Stimulated activated CD8-positive, alpha-beta memory T cell treated with anti-CD3 and anti-CD28 coated beads, Interleukin-12 subunit alpha, Interleukin-12 subunit beta, amount 100 ng/mL, for 4 hours (primary cell): ENCODE measurements at places on chromosomes 4 and X.

DNA sequence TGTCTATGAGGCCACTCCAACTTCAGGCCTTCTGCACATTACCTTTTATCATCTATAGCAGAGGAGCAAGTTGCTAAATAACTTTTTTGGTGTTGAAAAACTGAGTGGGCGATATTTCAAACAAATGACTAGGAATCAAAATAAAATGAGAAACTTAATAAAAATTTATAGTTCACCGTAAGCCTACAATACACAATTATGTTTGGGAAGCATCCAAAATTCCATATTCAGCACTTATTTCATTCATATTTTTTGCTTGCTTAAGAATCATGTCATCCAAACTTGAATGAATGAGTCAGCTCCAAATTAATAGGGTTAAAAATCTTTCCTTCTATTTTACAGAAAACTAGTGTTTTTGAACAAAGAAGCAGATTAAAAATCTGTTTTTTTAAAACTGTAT is 119.1 kb downstream of the SH3RF1 start:
- no peak for DNase-seq

DNA sequence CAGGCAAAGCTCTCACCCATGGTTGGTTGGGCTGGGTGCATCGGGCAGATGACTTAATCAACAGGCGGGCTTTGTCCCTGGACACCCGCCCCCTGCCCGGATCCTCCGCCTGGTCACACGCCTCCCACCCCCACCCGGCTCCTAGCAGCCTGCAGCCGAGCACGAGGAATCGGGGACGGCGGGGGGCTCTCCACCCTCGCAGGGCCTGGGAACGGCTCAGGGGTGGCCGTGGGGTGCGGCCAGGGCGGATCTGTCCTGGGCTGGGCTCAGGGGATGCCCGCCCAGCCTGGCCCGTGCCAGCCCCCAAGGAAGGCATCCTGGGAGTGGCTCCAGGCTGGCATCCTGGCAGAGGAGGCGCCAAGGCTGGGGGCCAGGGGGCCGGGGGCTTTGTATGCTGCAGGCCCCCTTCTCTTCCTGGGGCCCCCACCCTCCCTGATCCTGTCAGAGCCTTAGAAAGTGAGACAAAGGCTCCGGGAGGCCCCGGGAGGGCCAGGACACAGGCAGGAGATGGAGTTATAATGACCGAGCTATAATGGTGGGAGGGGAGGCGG is 32.5 kb upstream of the FGFR3 start:
- DNase-seq = no peak

DNA sequence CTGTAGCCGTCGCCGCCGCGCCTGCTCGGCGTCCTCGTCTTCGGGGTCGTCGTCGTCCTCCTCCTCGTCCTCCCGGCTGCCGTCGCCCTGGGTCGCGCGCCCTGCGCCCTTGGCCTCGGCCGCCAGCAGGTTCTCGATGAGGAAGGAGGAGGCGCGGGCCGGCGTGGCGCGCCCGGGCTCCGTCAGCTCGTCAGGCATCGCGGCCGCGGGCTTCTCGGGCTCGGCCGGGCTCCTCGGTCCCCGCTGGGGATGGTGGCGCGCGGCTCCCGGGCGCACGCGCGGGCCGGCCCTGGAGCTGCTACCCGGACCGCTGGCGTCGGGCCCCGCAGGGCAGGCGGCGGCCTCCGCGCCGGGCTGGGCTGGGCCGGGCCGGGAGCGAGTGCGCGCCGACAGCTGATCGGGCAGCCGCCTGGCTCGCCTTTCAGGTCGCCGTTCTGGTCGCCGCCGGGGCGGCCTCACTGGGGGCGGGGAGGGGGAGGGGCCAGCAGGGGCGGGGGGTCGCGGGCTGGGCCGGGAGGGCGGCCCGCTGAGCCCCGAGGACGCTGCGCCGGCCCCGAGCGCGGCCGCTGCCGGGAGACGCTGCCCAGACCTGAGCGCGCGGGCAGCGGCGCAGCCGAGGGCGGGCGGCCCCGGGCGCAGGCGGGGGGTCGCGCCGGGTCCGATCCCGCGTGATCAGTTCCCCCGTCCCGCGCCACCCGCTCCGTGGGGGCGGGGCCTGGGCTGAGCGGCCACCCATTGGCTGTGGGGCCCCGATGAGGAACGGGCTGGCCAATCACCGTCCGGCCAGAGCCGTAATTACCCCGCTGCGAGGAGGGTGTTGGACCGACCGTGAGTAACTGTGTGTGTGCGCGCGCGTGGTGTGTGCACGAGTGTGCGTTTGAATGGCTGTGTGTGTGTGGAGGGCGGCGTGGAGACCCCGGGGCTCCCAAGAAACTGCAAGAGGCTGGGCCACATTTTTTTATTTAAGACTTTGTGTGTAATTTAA is at the start of gene HMX1:
Gene HMX1 (minus strand): TSS at position 423 of the 985 bp plus-strand sequence. CDS start 225 bp downstream, at position 198.
- DNase-seq = no peak

DNA sequence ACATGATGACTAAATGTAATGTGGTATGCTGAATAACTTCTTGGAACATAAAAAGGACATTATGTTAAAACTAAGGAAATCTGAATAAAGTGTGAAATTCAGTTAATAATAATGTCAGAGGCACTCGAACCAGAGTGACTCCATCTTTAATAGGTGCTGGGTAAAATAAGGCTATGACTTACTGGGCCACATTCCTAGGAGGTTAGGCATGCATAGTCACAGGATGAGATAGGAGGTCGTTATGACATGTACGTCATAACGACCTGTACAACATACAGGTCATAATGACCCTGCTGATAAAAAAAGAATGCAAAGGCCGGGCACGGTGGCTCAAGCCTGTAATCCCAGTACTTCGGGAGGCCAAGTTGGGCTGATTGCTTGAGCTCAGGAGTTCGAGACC is 28.9 kb upstream of the OPHN1 start:
- DNase-seq = no peak

GRCh38 chr4:89296896-89297295 is 10.7 kb downstream of the GPRIN3 start:
- no peak for DNase-seq

GRCh38 chr4:152220201-152220666 is 315.7 kb downstream of the FBXW7 start:
- DNase-seq = no peak

GRCh38 chr4:26207631-26208030 is 113.2 kb upstream of the RBPJ start:
- no peak for DNase-seq

GRCh38 chr4:18980516-18981233 is 959.1 kb upstream of the LCORL start:
- DNase-seq = no peak

DNA sequence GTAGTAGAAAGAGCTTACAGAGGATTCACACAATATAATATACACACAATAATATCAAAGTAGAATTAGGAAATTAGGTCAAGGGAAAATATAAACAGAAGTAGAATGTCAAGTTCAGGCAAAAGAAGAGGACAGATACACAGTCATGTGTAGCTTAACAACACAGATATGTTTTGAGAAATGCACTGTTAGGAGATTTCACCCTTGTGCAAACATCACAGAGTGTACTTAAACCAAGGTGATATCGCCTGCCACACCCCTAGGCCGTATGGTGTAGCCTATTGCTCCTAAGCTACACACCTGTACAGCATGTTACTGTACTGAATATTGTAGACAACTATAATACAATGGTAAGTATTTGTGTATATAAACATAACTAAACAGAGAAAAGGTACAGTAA is 110.0 kb upstream of the EDNRA start:
- DNase-seq = no peak

GRCh38 chr4:67052814-67053675 is 492.3 kb downstream of the CENPC start:
- no peak for DNase-seq

- no peak for DNase-seq
Measured at GRCh38 chrX:51641421-51642021, 22.8 kb upstream of the CENPVL3 start.

GRCh38 chrX:50718776-50719175 is 95.2 kb downstream of the SHROOM4 start:
- no peak for DNase-seq

- DNase-seq = no peak
Measured at GRCh38 chr4:108078024-108078733, 88.5 kb downstream of the HADH start.

GRCh38 chrX:68930542-68931317 is 101.9 kb downstream of the EFNB1 start:
- no peak for DNase-seq

DNA sequence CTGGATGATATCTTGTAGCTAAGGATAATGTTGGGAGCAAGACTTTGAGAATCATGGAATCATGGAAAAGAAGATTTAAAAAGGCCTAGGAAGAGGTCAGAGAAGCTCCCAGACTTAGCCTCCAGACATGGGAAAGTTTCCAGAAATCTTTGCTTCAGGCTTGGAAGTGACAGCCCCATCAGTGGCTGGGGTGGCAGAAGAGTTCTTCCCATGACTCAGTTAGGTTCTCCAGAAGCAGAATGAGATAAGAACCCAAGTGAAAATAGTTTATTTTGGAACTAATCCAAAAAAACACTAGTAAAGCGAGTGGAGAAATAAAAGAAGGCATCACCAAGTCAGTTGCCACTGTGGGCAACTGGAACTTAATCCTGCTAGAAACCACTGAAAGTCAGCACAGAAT is 506.9 kb downstream of the MID1IP1 start:
- no peak for DNase-seq

GRCh38 chr4:118985170-118986000 is 96.7 kb downstream of the SYNPO2 start:
- DNase-seq = no peak

GRCh38 chrX:63404332-63404731 is 53.2 kb upstream of the SPIN4 start:
- no peak for DNase-seq

- DNase-seq = no peak
Measured at GRCh38 chr4:148205476-148205875, 236.7 kb downstream of the NR3C2 start.

DNA sequence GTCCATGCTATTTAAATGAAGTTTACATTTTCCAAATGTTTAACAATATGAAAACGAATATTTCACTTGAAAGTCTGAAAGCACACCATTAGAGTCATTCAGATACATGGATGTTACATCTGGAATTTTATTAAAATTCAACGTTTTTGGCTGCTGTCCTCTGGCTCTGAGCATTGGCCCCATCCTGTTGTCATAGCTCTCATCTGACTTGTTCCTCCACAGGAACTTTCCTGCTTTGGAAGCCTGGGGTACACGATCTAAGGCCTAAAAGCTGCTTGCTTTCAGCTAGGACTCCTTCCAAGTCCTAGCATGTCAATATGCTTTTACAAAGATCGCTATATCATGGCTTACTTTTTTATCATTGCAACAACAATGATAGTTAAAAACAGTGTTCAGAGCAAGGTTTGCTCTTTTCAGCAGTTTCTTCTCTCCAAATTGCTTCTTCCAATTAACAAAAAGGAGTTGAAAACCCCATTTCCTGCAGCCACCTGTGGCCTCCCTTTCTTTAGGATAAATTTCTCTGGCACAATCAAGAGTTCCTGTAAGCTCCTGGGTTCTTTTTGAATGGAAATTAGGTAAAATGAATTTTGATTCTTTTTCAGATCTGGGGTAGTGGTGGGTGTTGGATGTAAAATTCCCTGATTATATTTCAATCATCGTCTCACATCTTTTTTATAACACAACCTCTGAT is 413.4 kb upstream of the AGA start:
- DNase-seq = no peak

- DNase-seq = no peak
Measured at GRCh38 chr4:107133965-107134653, 98.0 kb upstream of the DKK2 start.

- DNase-seq = no peak
Measured at GRCh38 chr4:152045807-152046571, 285.2 kb upstream of the GATB start.

DNA sequence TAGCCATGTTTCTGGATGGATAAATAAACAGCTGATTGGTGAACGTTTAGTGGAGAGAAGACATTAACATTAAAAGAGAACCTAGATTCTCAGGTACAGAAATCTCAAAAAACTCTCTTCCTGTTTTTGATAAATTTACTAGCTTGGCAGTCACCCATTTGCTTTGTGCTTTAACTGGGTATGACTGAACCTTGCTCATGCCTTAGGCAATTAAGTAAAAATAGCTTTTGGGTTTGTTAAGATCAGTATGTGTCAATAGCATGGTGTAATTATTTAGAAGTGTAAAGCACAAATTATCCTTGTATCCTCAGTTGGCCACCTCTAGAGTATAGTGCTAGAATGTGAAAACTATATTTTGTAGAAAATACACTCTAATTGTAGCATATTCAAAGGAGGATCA is 200.0 kb downstream of the CFAP299 start:
- DNase-seq = no peak

- no peak for DNase-seq
Measured at GRCh38 chr4:92618968-92619367, 315.2 kb downstream of the GRID2 start.

DNA sequence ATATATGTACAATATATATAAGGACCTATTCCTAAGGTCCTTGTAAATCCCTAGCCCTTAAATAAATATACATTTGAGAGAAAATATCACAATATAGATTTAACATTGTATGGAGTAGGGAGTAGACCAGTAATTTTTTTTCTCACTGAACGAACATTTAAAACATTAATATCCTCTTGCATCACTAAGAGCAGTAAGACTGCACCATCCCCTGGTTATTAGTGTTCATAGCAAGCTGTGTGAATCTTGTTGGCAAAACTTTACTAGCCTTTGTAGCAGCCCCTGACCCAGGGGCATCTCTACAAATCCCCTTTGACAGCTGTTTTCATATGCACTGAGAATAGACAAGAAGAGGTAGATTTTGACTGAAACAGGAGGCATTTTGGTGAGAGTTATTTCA is 146.5 kb downstream of the IL1RAPL2 start:
- no peak for DNase-seq

GRCh38 chr4:110484767-110485166 is 8.8 kb downstream of the ENPEP start:
- no peak for DNase-seq
